ENCODE measurements at places on chromosomes 16 and 17.

GRCh38 chr16:80263848-80264694 lies 276.7 kb upstream of the DYNLRB2 start:
- no peak for DNase-seq

DNA sequence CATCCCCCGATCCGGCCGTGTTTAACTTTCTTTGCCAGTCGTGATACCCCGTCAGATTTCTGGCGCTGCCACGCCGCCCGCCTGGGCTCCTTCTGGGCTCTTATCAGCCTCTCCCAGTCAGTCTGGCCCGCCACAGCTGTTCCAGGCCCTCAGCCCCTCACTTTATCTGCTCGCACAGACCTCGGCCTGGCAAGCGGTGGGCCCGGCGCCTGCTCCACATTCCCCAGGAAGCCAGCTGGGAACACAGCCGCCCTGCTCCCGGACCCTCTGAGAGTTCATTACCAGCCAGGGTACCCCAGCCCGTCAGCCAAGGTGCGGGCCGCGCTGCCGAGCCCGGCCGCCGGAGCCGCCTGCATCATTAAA lies 157.5 kb downstream of the ZNF423 start:
- DNase-seq: no peak

- DNase-seq: no peak
Measured at GRCh38 chr17:44223541-44224071, 4.1 kb upstream of the UBTF start.

DNA sequence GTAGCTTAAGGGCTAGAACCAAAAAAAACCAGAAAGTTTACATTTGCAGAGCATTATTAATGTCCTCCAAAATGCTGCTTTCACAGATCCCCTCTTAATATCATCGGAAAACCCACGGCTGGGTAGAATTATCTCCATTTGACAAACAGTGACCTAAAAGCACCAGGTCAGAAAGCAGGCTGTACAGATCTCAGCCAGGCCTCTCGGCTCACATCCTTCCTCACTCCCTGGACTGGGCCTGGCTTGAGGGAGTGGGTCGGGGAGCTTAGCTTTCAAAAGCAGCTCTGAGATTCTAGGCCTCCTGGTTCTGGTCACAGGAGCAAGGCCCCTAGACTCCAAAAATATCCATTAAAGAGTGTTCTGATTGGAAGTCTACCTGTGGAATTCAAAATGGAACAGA lies 9.1 kb upstream of the SLC12A3 start:
- DNase-seq: no peak

GRCh38 chr16:49281843-49282642 lies 405 bp upstream of the CBLN1 start:
- peak; percentile 93 for DNase-seq

GRCh38 chr16:81775570-81775969 lies 3.5 kb upstream of the PLCG2 start:
- no peak for DNase-seq

- DNase-seq: no peak
Measured at GRCh38 chr17:81811705-81812570, 8.0 kb downstream of the GCGR start.

DNA sequence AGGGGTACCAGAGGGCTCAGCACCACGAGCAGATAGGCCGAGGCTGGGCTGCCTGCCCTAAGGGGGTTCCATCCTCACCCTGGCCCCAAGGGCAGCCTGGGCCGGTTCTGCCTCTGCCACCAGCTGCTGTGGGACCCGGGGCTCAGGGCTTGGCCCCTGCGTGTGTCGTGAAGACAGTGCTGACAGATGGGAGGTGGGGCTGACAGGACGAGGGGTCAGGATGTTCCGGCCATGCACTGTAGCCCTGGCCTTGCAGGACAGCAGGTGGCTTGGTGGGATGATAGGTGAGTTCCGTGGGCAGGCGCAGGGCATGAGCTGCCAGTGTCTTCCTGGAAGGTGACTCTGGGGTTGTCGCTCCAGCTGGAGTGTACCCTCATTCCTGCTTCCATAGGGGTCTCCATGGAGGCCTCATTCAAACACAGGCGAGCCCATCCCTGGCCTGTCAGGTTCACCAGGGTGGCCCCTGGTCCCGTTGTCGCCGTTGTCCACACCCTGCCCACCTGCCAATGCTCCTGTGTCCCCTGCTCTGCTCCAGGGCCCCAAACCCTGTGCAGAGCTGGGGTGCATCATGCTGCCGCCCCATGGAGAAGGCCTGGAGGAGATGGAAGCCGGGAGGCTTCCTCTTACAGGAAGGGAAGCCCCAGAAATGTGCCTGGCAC lies 57.2 kb downstream of the WDR45B start:
- DNase-seq: no peak

- no peak for DNase-seq
Measured at GRCh38 chr16:10850478-10850850, 26.5 kb upstream of the CIITA start.

DNA sequence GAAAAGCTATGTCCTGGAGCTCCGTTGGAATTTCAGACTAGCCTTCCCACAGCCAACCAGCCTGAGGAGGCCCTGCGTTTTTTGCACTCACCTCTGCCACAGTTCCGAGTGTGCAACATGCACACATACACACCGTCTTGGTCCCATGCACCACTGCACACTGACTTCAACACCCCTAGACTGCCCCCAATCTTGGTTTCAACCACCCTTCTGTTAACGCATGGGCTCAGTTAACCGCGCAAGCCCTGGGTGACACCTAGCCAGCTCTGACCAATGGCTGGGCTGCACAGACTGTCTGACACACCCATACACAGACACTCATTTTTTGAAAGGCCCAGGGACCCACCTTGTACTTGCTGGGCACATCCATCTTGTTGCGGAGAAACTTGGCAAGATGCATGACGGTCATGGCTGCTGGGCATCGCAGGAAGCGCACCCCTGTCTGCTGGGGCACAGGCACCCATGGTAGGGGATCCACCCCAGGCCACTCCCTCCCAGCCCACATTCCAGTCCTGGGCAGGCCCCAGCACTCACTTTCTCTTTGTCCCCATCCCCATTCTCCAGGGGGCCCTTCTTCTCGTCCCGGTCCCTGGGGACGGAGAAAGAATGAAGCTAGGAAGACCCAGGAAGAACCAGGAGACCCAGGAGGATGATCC lies 8.0 kb downstream of the CISD3 start:
- DNase-seq: no peak

- DNase-seq: no peak
Measured at GRCh38 chr16:84913315-84913714, 93.5 kb downstream of the CRISPLD2 start.
